ENCODE measurements at places on chromosomes 5 and 9. TPM values are rescaled to one million over a fixed set of nuclear protein-coding genes. Genes with fewer than 3 reads are reported as not detected.

DNA sequence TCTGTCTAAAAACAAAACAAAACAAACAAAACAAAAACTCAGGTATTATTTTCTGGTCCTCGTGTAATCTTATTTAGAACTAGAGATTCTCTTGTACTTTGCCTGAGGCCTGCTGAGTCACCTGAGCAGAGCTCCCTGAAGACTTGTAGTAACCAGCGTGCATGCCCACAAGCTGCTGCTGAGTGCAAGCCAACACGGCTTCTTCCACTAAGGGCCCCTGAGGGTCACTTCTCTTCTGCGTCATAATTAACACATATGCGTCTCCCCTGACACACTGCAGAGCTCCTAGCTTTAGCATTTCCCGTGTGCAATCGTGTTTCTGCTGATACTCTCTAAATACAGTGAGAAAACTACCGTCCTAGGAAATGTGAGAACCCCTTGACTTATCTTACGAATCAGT is 10.9 kb upstream of the NDFIP1 start:
- H3K4me1 ChIP-seq = peaks cover 6% of the 10 kb centered on the region
- no peaks in the 10 kb centered on the region for H3K27me3 ChIP-seq
- no peak overlapping the region for H3K4me3 ChIP-seq
- H3K36me3 ChIP-seq = no peaks in the 10 kb centered on the region
- no peak for DNase-seq
- peak overlapping the region; percentile 74 for H3K27ac ChIP-seq

DNA sequence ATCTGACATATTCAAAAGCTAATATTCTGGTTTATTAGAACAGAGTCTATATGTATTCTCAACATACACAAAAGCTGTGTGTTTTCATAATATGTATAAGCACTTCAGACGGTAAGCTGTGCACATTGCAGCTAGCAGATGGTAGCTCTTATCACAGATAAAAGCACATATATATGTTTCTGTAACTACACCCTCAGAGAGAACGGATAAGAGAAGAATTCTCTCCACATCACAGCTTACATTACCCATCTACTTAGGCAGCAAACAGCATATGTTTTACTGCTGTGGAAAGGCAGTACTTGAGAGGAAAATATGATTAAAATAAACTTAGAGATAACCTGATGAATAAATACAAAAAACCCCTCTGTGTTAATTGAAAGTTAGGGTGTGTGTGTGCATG is 450.9 kb upstream of the ZNF608 start:
- no peaks in the 10 kb centered on the region for H3K36me3 ChIP-seq
- H3K27ac ChIP-seq = no peak overlapping the region
- H3K4me3 ChIP-seq = no peak overlapping the region
- no peak for DNase-seq
- H3K4me1 ChIP-seq = peaks cover 8% of the 10 kb centered on the region
- H3K27me3 ChIP-seq = no peaks in the 10 kb centered on the region

DNA sequence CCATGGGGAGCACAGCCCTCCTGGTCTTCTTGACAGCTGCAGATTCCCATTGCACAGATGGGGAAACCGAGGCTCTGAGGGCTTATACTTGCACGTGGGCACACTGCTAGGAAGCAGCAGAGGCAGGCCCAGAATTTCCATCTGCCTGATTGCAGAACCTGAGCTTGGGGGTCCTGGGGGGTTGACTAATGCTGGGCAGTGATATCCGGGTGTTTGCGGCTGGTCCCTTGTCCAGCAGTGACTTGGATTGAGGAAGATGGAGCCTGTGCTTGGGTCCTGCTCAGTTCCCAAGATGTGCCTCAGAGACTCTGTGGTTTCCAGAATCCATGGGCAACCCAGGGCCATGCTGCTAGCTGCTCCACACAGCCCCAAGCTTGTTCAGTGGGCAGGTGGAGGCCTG is 91.2 kb downstream of the PHF2 start:
- H3K27ac ChIP-seq = no peak overlapping the region
- no peak overlapping the region for H3K4me3 ChIP-seq
- H3K4me1 ChIP-seq = no peaks in the 10 kb centered on the region
- peaks cover 56% of the 10 kb centered on the region for H3K36me3 ChIP-seq
- no peaks in the 10 kb centered on the region for H3K27me3 ChIP-seq

DNA sequence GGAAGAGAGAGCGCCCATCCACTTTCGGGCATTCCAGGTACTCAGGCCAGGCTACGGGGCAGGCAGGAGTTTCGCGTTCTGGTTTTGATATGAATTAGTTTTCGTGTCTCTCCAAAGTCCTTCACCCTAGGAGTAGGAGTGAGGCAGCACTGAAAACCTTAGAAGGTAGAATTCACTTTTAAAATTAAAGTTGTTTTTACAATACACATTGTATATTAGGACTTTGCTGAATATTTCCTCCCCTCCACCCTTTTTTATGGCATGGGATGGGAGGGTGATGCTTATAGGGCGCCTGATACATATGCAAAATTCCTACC is 747 bp downstream of the ITGA1 start:
- peaks cover 18% of the 10 kb centered on the region for H3K4me1 ChIP-seq
- peak overlapping the region; percentile 69 for H3K4me3 ChIP-seq
- no peaks in the 10 kb centered on the region for H3K27me3 ChIP-seq

DNA sequence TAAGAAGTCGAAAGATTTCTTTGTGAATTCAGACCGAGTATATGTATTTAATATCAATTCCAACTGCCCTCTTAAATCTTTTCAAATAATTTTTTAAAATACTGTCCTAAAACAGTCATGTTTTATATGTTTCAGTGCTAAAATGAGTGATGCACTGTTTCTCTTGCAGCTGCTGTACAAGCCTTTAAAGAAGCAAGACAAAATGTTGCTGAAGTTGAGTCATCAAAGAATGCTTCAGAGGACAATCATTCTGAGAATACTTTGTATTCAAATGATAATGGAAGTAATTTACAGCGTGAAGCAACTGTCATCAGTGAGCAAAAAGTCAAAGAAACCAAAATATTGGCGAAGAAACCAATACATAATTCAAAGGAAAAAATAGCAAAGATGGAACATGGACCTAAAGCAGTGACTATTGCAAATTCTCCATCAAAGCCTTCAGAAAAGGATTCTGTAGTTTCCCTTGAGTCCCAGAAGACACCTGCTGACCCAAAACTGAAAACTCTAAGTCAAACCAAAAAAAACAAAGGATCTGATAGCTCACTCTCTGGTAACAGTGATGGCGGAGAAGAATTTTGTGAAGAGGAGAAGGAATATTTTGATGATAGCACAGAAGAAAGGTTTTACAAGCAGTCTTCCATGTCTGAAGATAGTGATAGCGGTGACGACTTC is 58.0 kb downstream of the LOX start:
- H3K4me1 ChIP-seq = no peaks in the 10 kb centered on the region
- H3K4me3 ChIP-seq = no peak overlapping the region
- no peak for DNase-seq
- no peaks in the 10 kb centered on the region for H3K27me3 ChIP-seq
- no peaks in the 10 kb centered on the region for H3K36me3 ChIP-seq
- no peak overlapping the region for H3K27ac ChIP-seq

GRCh38 chr9:132531710-132532570 is 50.5 kb upstream of the BARHL1 start:
- no peak overlapping the region for H3K4me3 ChIP-seq
- H3K36me3 ChIP-seq = no peaks in the 10 kb centered on the region
- H3K27me3 ChIP-seq = peaks cover 12% of the 10 kb centered on the region
- no peak overlapping the region for H3K27ac ChIP-seq
- H3K4me1 ChIP-seq = no peaks in the 10 kb centered on the region

GRCh38 chr9:350384-350783 is 135.7 kb downstream of the DOCK8 start:
- no peak overlapping the region for H3K4me3 ChIP-seq
- H3K36me3 ChIP-seq = peaks cover 69% of the 10 kb centered on the region
- DNase-seq = no peak

DNA sequence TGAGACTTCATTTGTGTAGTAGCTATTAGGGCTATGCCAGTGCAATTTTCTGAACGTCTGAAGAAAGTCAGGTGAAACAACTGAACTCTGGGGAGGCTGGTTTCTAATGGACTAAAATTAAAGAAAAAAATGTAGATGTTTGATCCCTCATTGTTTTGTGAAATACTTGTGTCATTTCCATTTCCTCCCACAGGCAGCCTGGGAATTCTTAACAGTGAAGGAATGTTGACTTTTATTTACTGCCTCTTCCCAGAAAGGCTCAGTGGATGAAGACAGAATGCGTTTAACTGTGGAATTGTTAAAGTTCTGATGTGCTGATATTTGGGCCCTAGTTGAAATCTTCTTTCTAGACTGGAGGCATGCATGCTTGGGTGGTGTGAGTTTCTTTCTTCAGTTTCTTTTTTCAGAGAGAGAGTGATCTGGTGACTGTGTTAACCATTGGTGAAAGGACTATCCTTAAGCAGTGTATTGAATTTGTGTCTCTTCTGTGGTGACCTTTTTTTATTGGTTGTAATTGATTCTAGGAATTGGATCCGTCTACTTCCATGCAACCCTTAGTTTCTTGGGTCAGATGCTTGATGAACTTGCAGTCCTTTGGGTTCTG is 15.5 kb downstream of the ACER2 start:
- H3K27ac ChIP-seq = no peak overlapping the region
- H3K4me3 ChIP-seq = no peak overlapping the region
- no peaks in the 10 kb centered on the region for H3K4me1 ChIP-seq
- H3K27me3 ChIP-seq = no peaks in the 10 kb centered on the region

DNA sequence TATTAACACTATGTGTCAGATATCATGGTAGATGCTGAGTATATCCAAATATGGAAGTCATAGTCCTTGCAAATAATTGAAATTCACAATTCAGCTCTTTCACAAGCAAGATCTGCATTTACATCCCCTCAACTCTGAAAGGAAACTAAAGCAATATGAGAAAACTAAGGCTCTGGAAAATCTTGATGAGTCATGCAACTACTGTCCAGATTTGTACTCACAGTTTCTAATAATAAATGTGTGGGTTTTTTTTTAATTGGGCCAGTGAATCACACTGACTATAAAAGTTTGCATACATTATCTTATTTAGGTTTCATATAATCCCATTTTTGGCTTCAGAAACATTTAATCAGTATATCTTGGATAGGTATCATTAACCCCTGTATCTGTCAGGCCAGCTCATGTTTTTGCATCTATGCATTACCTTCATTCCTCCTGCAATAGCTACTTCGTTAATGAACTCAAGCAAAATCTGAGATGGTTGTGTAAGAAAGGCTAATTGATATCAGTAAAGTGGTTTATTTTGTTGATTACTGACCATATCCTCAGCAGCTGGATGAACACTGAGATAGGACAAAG is 58.7 kb upstream of the PRR16 start:
- no peaks in the 10 kb centered on the region for H3K27me3 ChIP-seq
- H3K4me3 ChIP-seq = no peak overlapping the region
- H3K4me1 ChIP-seq = no peaks in the 10 kb centered on the region
- H3K36me3 ChIP-seq = no peaks in the 10 kb centered on the region
- no peak for DNase-seq

DNA sequence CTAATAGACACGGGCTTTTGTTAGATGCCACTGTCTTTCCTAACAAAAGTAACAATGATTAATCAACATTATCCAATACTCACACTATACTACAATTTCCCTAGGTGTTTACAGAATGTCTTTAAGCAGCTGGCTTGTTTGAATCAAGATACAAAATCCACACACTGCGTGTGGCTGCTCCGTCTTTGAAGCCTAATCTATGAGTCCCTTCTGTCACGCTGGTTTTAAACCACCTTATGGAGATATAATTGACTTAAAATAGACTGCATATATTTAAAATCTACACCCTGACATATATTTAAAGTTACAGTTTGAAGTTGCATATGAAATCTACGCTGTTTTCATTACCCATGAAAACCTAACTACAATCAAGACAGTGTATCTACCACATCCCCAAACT is 73.9 kb upstream of the TBC1D9B start:
- no peaks in the 10 kb centered on the region for H3K4me1 ChIP-seq
- DNase-seq = no peak
- no peak overlapping the region for H3K4me3 ChIP-seq
- no peak overlapping the region for H3K27ac ChIP-seq
- H3K27me3 ChIP-seq = no peaks in the 10 kb centered on the region

DNA sequence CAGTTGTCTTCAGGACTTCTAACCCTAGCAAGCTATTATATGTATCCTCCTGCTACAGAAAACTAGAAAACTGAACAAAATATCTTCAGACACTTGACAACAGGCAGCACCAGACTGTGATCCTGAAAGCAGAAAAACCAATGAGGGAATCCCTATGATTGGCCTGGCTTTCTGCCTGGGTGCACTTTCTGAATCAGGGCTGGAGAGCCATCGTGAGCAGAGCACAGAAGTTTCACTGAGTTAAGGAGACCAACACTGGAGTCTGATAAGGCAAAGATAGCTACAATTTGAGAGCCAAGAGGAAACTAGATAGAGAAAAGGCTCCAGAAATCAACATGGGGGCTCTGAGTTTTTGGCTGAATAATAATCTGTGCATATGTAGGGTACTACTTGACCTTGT is 106.5 kb downstream of the FANCC start:
- no peaks in the 10 kb centered on the region for H3K36me3 ChIP-seq
- H3K27ac ChIP-seq = no peak overlapping the region
- H3K4me1 ChIP-seq = peaks cover 6% of the 10 kb centered on the region
- H3K27me3 ChIP-seq = no peaks in the 10 kb centered on the region
- H3K4me3 ChIP-seq = no peak overlapping the region
- no peak for DNase-seq

- H3K27ac ChIP-seq = no peak overlapping the region
- H3K27me3 ChIP-seq = no peaks in the 10 kb centered on the region
- H3K36me3 ChIP-seq = no peaks in the 10 kb centered on the region
- H3K4me1 ChIP-seq = no peaks in the 10 kb centered on the region
- DNase-seq = no peak
- no peak overlapping the region for H3K4me3 ChIP-seq
Observed at GRCh38 chr9:135563858-135564257, 2.3 kb downstream of the PAEP start.

DNA sequence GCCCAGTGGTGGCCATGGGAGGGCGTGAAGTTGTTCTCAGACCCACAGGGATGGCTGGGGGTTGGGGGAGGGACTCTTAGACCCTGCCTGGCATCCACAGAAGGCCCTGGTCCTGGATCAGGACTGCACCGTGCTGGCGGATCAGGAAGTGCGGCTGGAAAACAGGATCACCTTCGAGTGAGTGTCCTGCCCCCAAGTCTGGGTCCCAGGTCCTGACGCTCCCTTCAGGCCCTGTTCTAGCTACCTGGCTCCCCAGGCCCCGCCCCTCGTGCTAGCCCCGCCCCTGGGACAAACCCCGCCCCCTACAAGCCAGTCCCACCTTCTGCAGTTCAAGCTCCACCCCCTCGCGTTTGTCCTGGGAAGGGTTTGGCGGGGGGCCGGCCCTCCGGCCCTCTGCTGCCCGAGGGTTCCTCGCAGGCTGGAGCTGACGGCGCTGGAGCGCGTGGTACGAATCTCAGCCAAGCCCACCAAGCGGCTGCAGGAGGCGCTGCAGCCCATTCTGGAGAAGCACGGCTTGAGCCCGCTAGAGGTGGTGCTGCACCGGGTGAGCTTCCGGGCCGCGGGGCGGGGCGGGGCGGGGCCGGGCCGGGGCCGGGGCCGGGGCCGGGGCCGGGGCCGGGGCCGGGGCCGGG is 12.9 kb downstream of the RGS14 start:
- peaks cover 80% of the 10 kb centered on the region for H3K36me3 ChIP-seq
- H3K27me3 ChIP-seq = no peaks in the 10 kb centered on the region
- peaks cover 5% of the 10 kb centered on the region for H3K4me1 ChIP-seq
- H3K27ac ChIP-seq = peak overlapping the region; percentile 19
- no peak for DNase-seq
- peak overlapping the region; percentile 23 for H3K4me3 ChIP-seq

PTPA gene
- polyA plus RNA-seq = 70.1 TPM

GPR151 gene
- 0.07 TPM for polyA plus RNA-seq

CATSPER3 gene
- 1.3 TPM for polyA plus RNA-seq

ANKRD31 gene
- polyA plus RNA-seq = 0.64 TPM

OTP gene
- polyA plus RNA-seq = 0.18 TPM

KCNT1 gene
- 0.25 TPM for polyA plus RNA-seq

PCDHGA8 gene
- polyA plus RNA-seq = 0.18 TPM

KIF20A gene
- polyA plus RNA-seq = 3.7 TPM

FOXD4L4 gene
- 0.09 TPM for polyA plus RNA-seq

TTLL11 gene
- 4.0 TPM for polyA plus RNA-seq

DRD1 gene
- 0.41 TPM for polyA plus RNA-seq

TMEM252 gene
- not detected for polyA plus RNA-seq

All from thymus (tissue), 14 donors.